Activated CD4-positive, alpha-beta T cell treated with anti-CD3 and anti-CD28 coated beads for 24 hours (primary cell): ENCODE measurements at places on chromosomes 13 and 19.

DNA sequence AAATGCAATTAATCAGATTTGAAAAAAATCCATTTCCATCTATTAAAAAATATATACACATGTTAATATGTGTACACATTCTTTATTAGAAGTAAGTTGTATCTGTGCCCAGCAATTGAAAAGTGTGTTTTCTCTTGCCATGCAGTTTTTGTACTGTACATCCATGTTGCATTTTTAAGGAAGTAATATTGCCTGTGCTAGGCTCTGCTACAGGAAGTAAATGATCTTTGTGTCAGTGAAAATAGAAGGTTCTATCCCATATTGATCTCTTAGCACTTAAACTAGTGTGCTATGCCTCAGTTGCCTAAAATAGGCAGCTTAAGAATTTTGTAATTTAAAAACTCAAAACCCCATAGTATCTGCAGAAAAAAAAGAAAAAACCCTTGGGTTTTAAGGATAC is 122.5 kb downstream of the CDK8 start:
- no peak for DNase-seq

DNA sequence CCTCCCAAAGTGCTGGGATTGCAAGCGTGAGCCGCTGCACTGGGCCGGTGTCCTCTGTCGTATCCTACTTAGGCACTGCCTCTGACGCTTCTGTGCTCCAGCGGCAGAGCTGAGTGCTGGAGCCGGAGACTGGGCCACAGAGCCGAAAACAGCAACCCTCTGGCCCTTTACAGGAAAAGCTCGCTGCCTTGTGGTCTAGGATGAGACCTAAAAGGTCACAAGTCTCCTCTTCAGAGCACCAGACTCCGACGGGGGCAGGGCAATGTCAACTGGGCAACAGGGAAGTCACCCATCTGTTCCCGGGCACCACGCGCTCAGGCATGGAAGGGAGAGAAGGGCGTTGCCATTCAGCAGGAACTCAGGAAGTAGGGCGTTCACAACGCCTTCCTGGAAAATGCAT is 91.7 kb downstream of the GADD45B start:
- DNase-seq: no peak

DNA sequence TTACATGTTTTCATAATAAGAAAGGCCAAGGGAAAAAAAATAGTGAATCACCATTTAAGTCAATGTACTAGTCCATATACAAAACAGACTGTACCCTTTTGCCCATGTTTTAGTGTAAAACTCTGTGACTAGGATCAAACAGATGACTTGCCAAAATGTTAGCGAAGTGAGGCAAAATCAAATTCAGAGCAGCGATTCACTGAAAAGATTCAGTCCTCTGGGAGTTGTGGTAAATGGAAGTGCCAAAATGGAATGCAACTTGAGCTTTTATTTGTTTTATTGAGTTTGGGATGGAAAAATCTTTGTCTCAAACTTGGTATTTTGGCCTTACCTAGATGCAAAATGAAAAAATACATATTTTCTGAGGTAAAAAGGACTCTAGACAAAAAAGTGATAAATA is 9.1 kb downstream of the CDADC1 start:
- no peak for DNase-seq

GRCh38 chr13:44350775-44351504 is 22.7 kb upstream of the SERP2 start:
- DNase-seq: no peak

GRCh38 chr19:16325641-16326400 is 1.2 kb downstream of the KLF2 start:
- no peak for DNase-seq

DNA sequence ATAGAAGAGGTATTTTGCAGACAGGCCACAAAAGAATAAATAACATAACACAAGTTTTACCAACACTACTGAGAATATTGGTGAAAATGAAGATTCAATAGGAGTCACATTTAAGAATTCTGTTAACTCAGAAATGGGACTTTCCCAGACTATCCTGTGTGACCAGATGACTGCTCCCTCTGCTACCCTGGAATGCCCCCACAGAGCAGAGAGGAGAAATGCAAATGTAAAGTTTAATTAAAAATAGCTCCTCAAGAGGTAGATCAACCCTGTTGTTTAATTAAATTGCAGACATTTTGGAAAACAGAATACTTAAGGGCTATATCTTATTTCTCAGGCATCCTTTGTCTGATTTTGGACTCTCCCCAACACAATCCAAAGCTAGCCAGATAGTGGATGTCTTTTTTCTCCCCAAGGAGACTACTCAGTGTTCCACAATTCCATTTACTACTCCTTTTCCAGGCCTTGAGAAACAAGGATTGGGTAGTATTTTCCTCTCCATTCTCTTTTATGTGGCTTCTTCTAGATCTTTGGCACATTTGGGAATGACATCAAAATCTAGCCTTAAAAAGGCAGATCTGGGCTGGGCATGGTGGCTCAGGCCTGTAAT is 104.7 kb upstream of the TSC22D1 start:
- no peak for DNase-seq

DNA sequence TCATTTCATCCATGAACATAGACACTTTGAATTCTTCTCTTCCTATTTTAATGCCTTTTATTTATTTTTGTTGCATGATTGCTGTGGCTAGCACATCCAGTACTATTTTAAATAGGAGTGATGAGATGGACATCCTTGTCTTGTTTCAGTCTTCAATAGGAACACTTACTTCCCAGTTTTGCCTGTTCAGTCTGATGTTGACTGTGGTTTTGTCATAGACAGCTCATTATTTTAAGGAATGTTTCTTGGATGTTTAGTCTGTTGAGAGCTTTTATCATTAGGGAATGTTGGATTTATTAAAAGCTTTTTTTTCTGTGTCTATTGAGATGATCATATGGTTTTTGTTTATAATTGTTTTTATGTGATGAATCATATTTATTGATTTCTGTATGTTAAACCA is 586.6 kb downstream of the SLITRK1 start:
- DNase-seq: no peak

GRCh38 chr13:94345374-94346195 is 133.9 kb downstream of the DCT start:
- DNase-seq: no peak

GRCh38 chr19:16590876-16591802 is 18.9 kb upstream of the SLC35E1 start:
- DNase-seq: no peak

GRCh38 chr13:78680115-78680561 is 21.2 kb upstream of the OBI1 start:
- no peak for DNase-seq

DNA sequence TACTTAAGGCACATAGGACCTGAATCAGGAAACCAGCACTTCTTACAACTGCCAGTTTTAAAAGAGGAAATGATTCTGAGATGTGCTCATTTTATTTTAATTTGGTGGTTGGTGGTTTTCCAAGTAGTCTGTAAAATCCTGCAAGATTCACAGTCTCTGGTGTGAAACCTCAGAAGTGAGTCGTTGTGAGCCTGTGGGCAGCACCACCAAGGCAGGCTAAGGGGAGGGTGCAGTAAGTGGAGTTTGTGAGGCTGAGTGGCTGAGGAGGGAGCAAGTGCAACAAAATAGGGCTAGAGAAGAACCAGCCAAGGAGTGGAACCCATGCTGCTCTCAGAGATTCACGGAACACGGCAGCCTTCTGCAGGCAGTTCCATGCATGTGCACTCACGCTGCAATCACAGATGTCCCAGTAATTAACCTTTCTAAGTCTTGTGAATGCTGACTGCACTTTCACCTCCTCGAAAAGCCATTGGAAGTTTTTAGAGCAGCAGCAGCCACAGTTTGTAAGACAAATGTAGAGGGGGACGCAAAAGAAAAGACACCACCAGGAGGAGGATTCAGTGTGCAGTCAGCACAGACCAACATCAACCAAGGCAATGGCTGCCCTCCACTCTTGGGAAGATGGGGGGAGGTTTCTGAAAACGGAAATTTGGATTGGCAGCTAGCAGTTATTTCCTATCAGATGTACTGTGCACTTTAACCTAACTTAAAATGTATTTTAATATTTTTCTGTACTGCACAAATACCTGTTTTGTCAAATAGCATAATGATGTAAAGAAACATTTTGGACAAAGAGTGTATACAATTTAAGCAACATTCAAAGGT is 44.9 kb downstream of the ESD start:
- DNase-seq: peak; percentile 16

DNA sequence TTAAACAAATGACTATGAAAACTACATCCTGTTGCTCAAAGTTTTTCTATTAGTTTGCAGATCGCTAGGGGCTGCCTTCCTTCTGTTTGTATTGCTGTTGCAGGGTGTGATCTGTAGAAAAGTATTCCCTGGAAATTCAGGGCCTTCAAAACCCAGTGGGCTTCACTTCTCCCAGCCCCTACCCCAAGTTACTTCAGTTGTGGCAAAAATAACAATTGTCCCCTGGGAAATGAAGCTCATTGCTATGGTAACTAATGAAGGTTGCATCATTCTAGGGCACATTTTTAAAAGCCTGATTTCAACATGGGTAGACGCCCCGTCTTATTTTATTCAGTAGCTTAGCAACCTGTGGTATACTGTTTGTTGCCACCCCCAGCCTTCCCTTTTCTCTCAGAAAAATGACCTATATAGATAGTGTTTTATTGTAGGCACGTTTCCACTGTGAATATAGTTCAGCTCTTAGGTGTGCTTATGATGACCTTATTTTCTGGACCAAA is 60.9 kb downstream of the WDFY2 start:
- DNase-seq: no peak

- DNase-seq: no peak
These were observed 9.5 kb downstream of the SNRNP70 start for GRCh38 chr19:49094505-49095482.

GRCh38 chr13:114140906-114141250 is 8.5 kb upstream of the RASA3 start:
- DNase-seq: no peak

- DNase-seq: no peak
These were observed 764.3 kb upstream of the ARGLU1 start for GRCh38 chr13:107332188-107332587.

GRCh38 chr19:5262721-5263120 is 77.9 kb downstream of the PTPRS start:
- no peak for DNase-seq

DNA sequence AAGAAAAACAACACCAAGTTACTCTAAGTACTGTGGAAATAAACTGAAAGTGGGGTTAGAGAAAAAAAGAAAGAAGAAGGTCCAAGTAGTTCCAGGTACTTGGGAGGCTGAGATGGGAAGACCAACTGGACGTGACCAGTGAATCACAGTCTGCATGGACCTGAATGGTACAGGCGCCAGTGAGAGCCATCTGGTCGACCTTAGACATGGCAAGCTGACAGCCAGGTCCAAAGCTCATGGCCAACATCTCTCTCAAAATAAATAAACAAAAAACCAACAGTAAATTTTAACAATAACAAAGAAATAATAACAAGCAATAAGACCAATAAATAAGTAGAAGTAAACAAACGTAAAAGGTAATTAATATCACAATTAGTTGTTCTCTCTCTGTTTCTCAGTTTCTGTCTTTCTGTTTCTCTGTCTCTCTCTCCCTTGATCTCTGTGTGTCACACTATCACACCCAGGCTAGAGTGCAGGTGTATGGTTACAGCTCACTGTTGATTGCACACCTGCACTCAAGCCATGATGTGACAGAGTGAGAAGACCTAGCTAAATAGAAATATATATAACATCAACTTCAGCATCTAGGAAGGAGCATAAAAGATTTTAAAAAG is 31.6 kb upstream of the ZNF724 start:
- DNase-seq: no peak

DNA sequence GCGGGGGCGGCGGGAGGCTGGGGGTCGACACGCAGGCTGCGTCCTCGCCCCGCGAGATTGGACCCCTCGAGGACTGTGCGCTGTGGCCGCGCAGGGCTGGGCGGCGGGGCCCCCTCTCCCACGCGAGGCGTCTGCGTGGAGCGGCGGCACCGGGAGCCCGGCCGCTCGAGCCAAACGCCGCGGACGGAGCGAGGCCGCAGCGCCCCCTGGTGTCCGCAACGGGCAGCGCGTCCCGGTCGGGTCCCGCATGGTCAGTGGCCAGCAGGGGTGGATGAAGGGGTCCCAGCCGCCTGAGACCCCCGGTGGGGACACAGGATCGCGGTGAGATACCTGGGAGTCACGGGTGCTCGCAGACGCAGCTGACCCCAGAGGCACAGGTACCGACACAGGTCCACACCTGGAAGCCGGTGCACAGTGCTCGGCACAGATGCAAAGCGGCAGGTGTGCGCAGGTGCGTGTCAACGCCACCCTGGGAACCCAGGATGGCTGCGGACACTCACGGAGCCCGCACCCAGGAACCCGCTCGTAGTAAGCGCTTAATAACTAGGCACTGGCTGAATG is 2.1 kb upstream of the CIRBP start:
- DNase-seq: no peak

DNA sequence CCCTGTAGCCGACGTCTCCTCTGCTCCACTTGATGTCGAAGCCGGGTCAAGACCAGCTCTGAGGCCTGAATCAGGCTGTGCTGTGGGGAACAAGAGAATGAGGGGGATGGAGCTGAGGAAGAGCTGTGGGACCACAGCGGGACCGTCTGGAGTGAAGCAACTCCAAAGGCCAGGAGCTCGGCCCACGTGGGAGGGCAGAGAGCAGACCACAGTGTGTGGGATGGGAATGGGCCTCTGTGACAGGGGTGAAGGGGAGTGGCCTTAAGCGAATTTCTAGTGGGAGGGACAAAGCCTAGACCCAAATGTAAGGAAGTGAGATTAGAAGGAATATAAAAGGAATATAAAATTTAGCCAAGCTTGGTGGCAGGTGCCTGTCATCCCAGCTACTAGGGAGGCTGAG is 3.8 kb upstream of the SLC8A2 start:
- no peak for DNase-seq

DNA sequence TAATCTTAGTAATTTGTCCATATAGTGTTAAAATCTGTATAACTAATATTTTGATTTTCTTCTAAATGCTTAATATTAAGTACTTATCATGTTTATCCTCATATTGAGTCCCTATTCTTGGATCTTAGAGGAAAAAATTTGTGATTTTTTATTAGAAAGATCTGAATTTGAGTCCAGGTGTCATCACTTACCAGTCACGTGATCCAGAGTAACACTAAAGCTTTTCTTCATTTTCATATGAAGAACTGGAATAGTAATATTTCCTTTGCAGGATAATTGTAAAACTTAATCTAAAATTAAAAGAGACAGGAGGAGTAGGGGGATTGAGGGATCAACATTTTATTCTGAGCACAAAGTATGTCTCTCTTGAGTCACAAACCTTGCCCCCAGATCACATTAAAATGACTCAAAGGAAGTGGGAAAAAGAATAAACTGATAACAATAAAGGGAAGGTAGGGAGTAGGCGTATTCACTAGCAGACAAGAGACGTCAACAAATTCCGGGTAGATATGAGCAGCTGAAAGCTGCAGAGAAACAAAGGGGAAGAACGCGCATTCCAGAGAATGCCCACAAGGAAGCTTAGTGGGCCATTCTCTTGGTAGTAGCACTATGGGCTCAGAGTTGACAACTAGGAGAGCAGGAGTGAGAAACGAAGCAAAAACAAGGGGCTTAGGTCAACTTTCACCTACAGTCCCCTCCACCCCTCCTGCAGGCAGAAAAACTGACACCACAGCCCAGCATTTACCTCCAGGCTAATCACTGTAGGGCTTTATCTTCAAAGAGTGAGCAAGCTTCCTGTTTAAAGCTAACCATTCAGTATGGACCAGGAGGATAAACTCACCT is 123.1 kb downstream of the SPRY2 start:
- DNase-seq: no peak

DNA sequence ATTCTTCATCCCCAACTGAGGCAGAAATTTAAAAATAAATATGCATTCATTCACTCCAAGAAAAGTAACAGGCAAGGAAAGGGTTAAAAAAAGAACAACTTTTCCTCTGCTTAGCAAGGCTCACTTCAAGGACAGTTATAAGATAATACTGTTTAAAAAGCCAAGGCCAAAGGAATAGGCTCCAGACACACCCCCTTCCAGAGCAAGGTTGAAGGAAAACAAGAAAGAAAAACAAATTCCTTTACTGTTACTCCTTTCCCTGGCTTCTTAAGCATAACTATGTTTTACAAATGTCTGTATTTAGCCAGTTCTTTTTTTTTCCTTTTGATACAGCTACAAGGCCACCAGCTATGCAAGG is 8.5 kb downstream of the SIGLEC11 start:
- no peak for DNase-seq
